Stimulated activated memory B cell treated with anti-CD40 and anti-IgM and Interleukin-4, amounts not matched to agents 10 μg/mL and 1 μg/mL and 100 μg/mL, for 72 hours (primary cell): ENCODE measurements at places on chromosomes 11 and 22.

- no peaks in the 10 kb centered on the region for H3K27me3 ChIP-seq
- H3K27ac ChIP-seq: no peak overlapping the region
- H3K4me3 ChIP-seq: no peak overlapping the region
- ATAC-seq: no peak
- H3K36me3 ChIP-seq: no peaks in the 10 kb centered on the region
- H3K4me1 ChIP-seq: no peaks in the 10 kb centered on the region
Measured at GRCh38 chr22:34454598-34454997, 534.3 kb upstream of the LARGE1 start.

DNA sequence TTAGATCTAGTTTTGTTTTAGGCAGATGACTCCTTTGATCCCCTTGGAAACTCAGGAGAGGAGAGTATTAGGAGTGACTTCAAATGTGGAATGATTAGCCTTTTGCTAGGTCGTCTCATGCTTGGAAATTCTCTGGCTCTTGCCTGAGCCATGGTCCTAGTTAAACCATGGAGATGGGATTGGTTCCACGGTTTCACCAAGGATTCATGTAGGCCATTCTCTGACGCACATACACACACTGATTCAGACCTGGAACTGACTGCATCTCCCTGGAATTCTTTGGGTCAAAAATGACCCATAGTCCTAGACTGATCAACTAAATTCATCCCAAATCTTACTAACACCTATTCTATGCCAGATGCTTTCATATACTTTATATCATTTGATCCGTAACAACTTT is 56.5 kb downstream of the POLD3 start:
- ATAC-seq: no peak
- peaks cover 55% of the 10 kb centered on the region for H3K36me3 ChIP-seq
- no peaks in the 10 kb centered on the region for H3K4me1 ChIP-seq
- H3K27me3 ChIP-seq: no peaks in the 10 kb centered on the region
- H3K27ac ChIP-seq: no peak overlapping the region
- no peak overlapping the region for H3K4me3 ChIP-seq

DNA sequence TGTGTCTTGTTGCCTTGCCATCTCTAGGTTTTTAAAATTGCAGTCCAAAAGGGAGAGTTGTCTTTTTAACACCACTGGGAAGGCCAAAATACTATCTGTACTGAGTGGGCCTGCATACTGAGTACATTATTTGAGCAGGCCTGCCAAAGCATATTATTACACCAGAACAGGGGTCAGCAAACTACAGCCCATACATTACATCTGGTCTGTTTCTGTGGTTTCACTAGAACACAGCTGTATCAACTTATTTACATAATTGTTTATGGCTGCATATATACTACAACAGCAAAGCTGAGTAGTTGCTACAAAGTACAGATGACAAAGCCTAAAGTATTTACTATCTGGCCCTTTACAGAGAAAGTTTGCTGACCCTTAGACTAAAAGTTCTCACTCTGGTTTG is 74.0 kb downstream of the USP35 start:
- no peaks in the 10 kb centered on the region for H3K36me3 ChIP-seq
- H3K4me3 ChIP-seq: no peak overlapping the region
- no peak overlapping the region for H3K27ac ChIP-seq
- no peak for ATAC-seq

DNA sequence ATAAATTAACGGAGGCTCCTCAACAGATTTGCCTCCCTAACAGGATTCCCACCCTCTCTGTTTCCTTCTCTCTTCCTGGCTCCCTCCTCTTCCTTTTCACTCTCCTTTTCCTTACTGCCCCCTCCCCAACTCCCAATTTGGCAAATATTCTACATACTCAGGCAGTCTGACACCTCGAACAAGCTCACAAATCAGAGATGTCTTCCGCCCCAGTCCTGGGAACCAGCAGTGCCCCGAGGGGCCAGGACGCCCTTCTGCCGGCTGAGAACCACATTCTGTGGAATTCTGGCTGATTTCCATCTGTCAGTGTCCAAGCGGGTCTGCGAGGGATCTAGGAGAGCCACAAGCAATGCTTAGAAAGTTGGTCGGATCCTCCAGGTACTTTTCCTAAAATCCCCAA is 94.0 kb downstream of the NTM start:
- no peak for ATAC-seq
- no peak overlapping the region for H3K4me3 ChIP-seq
- H3K27me3 ChIP-seq: peaks cover 17% of the 10 kb centered on the region
- no peaks in the 10 kb centered on the region for H3K36me3 ChIP-seq

DNA sequence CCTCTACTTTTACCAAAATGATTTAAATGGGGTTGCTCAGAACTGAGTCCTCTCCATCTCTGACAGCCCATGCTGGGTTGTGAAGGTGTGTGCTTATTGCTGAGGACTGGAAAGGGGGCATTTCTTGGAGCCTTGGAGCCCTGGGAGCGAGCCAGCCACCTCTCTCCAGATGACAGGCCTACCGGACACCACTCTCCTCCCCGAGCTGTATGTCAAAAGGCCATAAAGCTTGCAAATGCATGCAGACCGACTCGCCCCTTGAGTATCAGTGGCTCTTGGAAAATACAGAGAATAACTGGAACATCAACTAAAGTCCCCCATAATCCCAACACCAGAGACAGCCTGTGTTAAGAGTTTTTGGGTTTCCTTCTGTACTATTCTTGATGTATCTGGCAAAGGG is 67.9 kb upstream of the PITPNB start:
- H3K4me3 ChIP-seq: no peak overlapping the region
- no peaks in the 10 kb centered on the region for H3K36me3 ChIP-seq
- no peak overlapping the region for H3K27ac ChIP-seq
- no peak for ATAC-seq

- no peaks in the 10 kb centered on the region for H3K27me3 ChIP-seq
- H3K36me3 ChIP-seq: no peaks in the 10 kb centered on the region
- no peaks in the 10 kb centered on the region for H3K4me1 ChIP-seq
- H3K27ac ChIP-seq: no peak overlapping the region
- no peak overlapping the region for H3K4me3 ChIP-seq
- ATAC-seq: no peak
Measured at GRCh38 chr22:30869667-30870395, 98.7 kb downstream of the MORC2 start.

GRCh38 chr11:10429526-10429925 is 25.5 kb upstream of the AMPD3 start:
- H3K4me1 ChIP-seq: no peaks in the 10 kb centered on the region
- no peak for ATAC-seq
- H3K4me3 ChIP-seq: no peak overlapping the region

GRCh38 chr11:70073871-70074371 is 4.2 kb upstream of the ANO1 start:
- no peaks in the 10 kb centered on the region for H3K36me3 ChIP-seq
- ATAC-seq: peak; percentile 5
- H3K27me3 ChIP-seq: peaks cover 90% of the 10 kb centered on the region
- H3K27ac ChIP-seq: no peak overlapping the region
- H3K4me1 ChIP-seq: peaks cover 11% of the 10 kb centered on the region

GRCh38 chr11:107494055-107494454 is 36.4 kb upstream of the CWF19L2 start:
- ATAC-seq: no peak
- no peaks in the 10 kb centered on the region for H3K27me3 ChIP-seq
- H3K4me1 ChIP-seq: no peaks in the 10 kb centered on the region
- H3K27ac ChIP-seq: no peak overlapping the region
- no peak overlapping the region for H3K4me3 ChIP-seq

DNA sequence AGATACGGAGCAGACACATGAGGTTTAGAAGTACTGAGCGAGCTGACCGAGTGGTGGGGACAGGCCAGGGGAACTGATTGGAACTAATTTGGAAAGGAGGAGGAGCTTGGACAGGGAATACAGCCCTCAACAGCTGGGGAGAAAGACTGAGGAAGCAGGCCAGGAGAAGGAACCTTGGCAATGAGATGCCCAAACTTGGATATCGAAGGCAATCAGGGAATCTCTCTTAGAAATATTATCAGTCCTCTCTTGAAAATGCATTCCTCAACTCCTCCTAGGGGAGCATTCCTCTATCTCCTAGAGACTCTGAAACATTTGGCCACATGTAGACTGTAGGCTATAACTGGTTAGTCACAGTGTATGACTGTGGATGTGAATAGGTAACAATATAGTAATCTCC is 284.6 kb downstream of the GUCY1A2 start:
- no peak overlapping the region for H3K4me3 ChIP-seq
- no peak for ATAC-seq
- H3K36me3 ChIP-seq: no peaks in the 10 kb centered on the region
- no peaks in the 10 kb centered on the region for H3K4me1 ChIP-seq
- no peak overlapping the region for H3K27ac ChIP-seq

- H3K4me1 ChIP-seq: peaks cover 25% of the 10 kb centered on the region
- H3K27me3 ChIP-seq: no peaks in the 10 kb centered on the region
- peak overlapping the region; percentile 82 for H3K4me3 ChIP-seq
- H3K27ac ChIP-seq: peak overlapping the region; percentile 83
Measured at GRCh38 chr22:30636226-30637077, 871 bp downstream of the SLC35E4 start.

DNA sequence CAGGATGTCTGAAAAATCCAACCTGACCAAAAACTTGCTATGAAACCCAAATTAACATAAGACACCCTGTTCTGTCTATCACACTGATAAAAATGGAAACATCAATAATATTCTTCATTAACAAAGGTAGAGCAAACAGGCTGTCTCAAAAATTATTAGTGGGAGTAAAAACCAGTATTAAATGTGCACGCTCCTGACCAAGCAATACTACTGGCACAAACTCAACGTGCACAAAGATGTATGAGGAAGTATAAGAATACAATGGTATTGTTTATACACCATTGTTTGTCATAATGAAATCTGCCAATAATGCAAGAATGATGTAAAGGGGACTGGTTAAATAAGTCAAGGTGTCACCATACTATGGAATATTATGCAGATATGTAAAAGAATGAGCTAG is 288.5 kb downstream of the MN1 start:
- ATAC-seq: no peak
- no peaks in the 10 kb centered on the region for H3K27me3 ChIP-seq
- no peak overlapping the region for H3K4me3 ChIP-seq
- H3K36me3 ChIP-seq: no peaks in the 10 kb centered on the region
- H3K4me1 ChIP-seq: no peaks in the 10 kb centered on the region

DNA sequence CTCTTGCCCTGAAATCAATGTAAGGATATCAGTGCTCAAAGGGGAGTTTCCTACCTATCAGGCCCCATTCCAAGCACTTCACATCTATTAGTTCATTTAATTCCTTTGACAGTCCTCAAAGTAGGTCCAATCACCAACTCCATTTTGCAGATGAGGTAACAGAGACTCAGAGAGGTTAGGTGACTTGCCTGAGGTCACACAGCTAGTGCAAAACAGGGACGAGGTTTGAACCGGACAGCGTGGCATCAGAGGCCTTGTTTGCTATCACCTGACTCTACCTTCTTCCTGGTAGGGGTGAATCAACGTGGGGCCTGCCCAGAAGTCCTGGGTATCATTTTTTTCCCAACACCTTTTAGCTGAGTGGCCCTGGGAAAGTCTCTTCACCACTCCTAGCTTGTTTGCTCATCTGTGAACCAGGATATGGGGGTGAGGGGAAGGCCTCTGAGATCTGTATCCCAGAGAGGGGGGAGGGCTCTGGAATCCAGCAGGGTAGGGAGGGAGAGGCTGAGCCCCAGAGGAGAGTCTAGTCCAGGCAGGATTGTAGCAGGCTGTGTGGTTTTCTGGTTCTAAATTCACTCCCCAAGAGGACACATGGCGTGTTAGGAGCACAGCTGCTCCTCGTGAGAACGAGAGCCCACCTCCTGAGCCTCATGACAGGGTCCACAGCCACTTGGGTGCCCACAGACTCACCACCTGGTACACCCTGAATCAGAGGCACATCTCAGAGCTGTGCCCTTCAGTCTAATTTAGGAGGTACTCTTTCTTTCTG is 174.7 kb downstream of the MN1 start:
- ATAC-seq: peak; percentile 25
- H3K4me3 ChIP-seq: no peak overlapping the region
- H3K36me3 ChIP-seq: no peaks in the 10 kb centered on the region
- no peaks in the 10 kb centered on the region for H3K4me1 ChIP-seq
- H3K27ac ChIP-seq: no peak overlapping the region

DNA sequence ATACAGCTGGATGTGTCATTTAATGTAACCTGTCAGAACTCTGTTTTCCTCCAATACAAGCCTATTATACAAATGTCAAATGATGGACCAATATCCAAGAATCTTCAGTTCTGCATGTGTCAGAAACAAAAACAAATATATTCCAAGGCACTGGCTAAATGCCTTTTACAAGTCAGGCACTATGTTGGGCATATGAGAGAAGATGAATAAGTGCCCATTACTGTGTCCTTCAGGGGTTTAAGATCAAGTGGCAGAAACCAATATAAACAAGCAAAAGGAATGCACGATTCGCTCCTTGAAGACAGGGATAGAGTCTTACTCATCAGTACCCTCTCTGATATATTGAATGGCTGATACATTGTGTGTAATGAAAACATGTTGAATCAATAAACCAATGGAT is 254.4 kb downstream of the TTC28 start:
- ATAC-seq: no peak
- no peak overlapping the region for H3K27ac ChIP-seq
- H3K4me3 ChIP-seq: no peak overlapping the region
- no peaks in the 10 kb centered on the region for H3K4me1 ChIP-seq

- no peaks in the 10 kb centered on the region for H3K27me3 ChIP-seq
- H3K4me1 ChIP-seq: peaks cover 27% of the 10 kb centered on the region
- ATAC-seq: no peak
- peaks cover 27% of the 10 kb centered on the region for H3K36me3 ChIP-seq
Measured at GRCh38 chr22:44210722-44211121, 30.0 kb downstream of the PARVG start.

GRCh38 chr11:124446916-124447315 is 1.4 kb upstream of the OR8B8 start:
- H3K27me3 ChIP-seq: peaks cover 8% of the 10 kb centered on the region
- no peaks in the 10 kb centered on the region for H3K4me1 ChIP-seq
- H3K4me3 ChIP-seq: no peak overlapping the region
- no peaks in the 10 kb centered on the region for H3K36me3 ChIP-seq

DNA sequence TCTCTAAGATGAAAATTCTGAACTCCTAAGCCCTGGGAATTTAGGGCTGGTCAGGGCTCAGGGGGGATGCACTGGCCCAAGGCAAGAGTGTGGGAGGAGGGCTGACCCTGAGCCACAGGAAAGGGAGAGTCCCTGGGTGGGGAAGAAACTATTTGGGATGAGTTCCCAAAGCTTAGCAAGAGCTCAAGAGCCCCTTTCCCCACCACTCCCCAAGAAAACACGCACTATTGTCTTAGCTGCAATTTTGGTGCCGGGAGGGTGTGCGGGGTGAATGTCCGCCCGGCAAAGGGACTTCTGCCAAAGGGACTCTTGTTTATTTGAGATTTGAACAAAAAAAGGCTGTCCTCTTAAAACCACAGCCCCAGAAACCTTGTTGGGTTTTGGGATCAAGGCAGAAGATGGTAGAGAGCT is 37.0 kb downstream of the KIAA1671 start:
- no peaks in the 10 kb centered on the region for H3K4me1 ChIP-seq
- no peak overlapping the region for H3K27ac ChIP-seq
- ATAC-seq: no peak
- H3K27me3 ChIP-seq: peaks cover 25% of the 10 kb centered on the region
